ENCODE measurements at places on chromosomes 2 and 18. TPM values are rescaled to one million over a fixed set of nuclear protein-coding genes. Genes with fewer than 3 reads are reported as not detected.
A peak's percentile ranks its signal among the peaks of the same experiment; 100 is the strongest.

TMEM127 gene
- total RNA-seq, result 50.8 TPM

LHCGR gene
- not detected for total RNA-seq

GRCh38 chr2:239223310-239224198 lies 177.3 kb downstream of the HDAC4 start:
- peak overlapping the region; percentile 69 for H3K4me3 ChIP-seq
- H3K27me3 ChIP-seq, result no peaks in the 10 kb centered on the region
- H3K4me1 ChIP-seq, result peaks cover 47% of the 10 kb centered on the region
- H3K36me3 ChIP-seq, result no peaks in the 10 kb centered on the region
- no peak for DNase-seq

DNA sequence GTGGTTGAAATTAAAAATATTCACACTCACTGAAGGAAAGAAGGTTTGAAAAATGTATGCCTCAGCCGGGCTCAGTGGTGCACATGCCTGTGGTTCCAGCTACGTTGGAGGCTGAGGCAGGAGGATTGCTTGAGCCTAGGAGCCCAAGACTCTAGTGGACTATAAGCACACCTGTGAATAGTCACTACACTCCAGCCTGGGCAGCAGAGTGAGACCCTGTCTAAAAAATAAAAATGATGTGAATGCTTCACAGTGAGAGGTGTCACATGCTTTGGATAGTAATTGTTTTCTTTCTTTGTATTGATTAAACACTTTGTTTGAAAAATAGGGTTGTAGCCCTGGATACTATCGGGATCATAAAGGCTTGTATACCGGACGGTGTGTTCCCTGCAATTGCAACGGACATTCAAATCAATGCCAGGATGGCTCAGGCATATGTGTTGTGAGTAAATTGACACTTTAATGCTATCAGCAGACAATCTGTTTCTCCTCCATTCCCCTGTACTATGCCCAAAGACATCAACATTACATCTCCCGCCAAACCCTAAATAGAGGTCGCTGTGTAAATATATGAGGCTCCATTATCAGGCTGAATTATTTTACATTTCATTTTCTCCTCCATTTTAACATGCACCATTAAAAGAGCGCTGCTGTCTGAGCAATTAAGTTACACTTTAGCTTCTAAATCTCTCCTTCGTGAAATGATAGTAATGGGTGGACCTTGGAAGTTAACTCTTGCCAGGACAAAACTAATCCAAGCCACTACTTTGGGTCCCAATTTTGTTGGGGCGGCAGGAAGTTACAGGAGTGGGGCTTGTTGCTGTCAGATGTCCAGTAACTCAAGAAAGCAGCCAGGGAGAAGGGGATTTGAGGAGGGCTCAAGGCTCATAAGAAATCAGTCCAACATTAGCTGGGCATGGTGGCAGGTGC lies 138.3 kb upstream of the TTC39C start:
- DNase-seq, result no peak
- no peaks in the 10 kb centered on the region for H3K27me3 ChIP-seq
- H3K27ac ChIP-seq, result no peak overlapping the region
- H3K4me3 ChIP-seq, result no peak overlapping the region

DNA sequence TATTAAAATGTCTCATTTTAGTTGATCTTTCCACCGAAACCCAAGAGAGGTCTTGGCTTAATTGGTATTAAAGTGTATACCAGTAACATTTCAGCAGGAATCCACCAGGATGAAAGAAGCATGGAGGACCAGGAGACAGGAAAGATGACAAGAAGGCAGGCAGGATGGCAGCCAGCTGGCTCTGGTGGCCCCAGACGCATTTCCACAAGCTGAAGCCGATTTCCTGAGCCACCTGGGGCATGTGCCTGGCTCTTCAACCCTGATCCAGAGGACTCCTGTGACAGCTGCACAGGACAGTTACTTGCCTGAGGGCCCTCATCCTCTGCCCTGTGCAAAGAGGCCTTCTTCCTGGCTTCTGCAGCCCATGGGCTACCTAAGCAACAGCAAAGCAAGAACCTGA lies 56.9 kb upstream of the NFU1 start:
- H3K36me3 ChIP-seq, result peaks cover 4% of the 10 kb centered on the region
- H3K4me3 ChIP-seq, result no peak overlapping the region
- DNase-seq, result no peak
- H3K27ac ChIP-seq, result no peak overlapping the region

Measured in thoracic aorta (tissue), 2 donors.